Brain (organoid and tissue), 16 donors: ENCODE measurements at places on chromosomes 4 and X. TPM values are rescaled to one million over a fixed set of nuclear protein-coding genes. Genes with fewer than 3 reads are reported as not detected.
A peak's percentile ranks its signal among the peaks of the same experiment; 100 is the strongest.

DNA sequence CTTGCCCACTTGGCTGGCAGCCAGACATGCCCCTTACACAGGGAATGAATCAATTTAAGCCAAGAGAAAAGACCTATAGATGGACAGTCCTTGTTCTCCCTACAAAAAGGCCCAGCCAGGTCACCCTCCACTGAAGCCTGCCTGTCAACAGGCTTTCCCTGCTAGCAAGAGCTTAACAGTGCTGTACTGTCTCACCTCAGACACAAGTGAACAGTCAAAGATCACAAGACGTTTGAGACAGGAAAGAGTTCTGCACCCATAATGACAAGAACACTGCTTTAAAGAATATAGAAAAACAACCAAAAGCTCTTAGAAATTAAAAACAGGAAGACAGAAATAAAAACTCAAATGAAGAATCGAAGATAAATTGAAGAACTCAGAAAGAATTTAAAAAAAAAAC is 4.6 kb downstream of the RNF175 start:
- DNase-seq: no peak

DNA sequence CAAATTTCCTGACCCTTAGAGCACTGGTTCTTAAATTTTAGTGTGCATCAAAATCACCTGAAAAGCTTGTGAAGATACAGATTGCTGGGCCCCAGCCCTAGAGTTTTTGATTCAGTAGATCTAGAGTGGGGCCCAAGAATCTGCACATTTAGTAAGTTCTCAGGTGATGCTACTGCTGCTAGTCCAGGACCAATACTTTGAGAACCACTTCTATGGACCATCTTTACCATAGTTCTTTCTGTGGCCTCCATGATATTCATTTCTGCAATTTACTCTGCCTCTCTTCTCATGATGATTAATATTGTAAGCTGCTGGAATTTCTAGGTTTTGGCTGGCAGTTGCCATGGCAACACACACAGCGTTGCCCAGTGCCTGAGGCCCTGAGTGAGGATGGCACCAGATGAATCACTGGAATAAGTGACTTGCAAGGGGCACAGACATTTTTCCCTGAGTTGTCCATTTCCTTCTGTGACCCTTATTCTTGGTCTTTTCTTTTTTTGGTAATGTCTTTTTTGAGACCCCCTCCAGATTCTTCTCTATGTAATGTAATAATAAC is 83.6 kb downstream of the PPP1R2C start:
- DNase-seq: peak; percentile 78

DNA sequence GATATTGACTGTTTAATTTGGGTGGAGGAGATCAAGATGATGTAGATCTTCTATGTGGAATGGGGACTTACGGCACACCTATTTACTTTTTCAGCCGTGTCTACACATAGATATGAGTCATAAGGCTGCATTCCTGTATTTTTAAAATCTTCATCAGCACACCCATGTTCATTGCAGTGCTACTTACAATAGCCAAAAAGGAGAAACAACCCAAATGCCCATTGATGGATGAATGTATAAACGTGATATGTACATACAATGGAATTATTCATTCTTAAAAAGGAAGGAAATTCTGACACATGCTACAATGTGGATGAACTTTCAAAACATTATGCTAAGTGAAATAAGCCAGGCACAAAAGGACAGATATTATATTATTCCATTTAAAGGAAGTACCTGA is 98.6 kb downstream of the AASDH start:
- DNase-seq: no peak

DNA sequence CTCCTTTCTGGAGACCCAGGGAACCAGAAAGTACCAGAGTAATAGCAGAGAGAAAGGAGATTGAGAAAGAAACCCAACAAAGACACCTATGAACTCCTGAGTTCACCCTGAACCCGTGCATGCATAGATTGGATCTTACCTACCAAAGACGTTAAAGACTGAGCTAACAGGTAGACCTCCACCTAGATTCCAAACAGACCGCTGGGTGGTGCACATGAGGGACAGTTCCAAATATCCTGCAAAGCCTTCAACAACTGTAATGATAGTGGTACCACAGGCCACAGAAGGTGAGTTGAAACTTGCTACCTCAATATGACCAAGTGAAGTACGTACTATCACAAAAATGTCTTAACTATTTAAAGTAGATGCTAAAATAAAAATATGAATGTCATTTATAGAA is 34.0 kb upstream of the NR0B1 start:
- no peak for DNase-seq

- no peak for DNase-seq
These were observed 642 bp downstream of the HMGN5 start for GRCh38 chrX:81201071-81201470.

DNA sequence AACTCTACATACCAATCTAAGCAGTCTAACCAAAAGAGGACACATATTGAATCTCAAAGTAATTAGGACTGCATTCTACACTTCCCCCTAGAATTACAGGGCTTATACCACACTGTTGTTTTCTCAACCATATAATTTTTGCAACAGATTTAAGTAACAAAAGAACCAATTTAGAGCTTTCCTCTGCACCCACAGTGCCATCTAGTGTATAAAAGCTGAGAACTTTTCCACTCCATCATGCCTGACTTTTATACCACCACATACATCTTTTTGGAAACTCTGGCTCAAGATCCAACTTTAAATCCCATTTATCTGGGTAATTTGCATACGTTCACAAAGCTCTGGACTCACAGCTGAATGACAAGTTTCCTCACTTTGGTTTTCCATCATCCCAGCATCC is 99.5 kb downstream of the EFHC2 start:
- DNase-seq: peak; percentile 68

DNA sequence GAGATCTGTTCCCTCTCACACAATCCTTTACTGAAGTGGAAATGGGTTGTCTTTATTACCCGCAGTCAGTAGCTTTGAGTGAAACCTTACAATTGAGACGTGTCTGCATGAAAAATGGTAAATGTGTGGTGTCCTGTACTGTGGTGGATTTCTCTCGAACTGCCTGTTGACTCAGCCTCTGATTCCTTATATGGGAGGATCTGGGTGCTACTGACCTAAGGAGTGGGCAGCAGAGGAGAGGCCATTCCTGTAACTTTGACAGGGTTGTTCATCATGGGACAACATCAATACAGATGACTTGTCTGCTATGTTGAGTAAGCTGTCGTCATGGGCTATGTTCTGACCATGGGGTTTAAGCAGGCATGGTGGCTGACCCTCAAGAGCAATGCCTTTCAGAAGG is 159.6 kb upstream of the WDR1 start:
- no peak for DNase-seq

DNA sequence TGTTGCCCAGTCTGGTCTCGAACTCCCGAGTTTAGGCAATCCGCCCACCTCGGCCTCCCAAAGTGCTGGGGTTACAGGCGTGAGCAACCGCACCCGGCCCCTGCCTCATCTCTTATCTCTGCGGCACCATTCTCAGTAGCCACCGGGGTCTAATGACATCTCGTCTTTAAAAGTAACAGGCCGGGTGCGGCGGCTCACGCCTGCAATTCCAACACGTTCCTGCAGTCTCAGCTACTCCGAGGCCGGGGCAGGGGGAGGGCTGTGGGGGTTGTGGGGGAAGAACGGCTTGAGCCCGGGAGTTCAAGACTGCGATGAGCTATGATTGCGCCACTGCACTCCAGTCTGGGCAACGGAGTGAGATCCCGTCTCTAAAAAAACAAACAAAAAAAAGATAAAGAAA is 28.8 kb downstream of the ING2 start:
- DNase-seq: no peak

DNA sequence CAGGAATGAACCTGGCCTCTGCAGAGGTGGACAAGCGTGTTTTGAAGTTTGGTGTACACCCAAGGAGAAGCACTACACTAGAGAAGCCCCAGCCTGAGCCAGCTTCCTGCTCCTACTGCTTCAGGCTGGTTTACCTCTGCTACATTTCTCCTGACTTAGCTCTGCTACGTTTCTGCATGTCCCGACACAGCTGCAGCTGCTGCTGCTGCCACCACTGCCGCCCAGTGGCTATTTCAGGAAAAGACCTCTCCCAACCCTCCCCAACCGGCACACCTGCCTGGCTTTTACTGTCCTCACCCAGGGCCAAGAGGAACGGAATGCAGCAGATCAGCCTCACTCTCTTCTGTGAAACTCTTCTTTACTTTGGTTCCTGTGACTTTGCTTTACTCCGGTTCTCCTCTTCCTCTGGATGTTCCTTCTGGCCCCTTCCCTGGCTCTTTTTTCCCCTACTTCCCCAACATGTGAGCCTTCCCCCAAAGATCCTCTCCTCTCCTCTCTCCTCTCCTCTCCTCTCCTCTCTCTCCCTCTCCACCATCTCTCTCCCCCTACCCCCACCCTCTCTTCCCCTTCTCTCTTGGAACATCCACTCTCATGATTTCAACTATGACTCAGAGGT is 3.1 kb upstream of the P2RY4 start:
- peak; percentile 65 for DNase-seq

DNA sequence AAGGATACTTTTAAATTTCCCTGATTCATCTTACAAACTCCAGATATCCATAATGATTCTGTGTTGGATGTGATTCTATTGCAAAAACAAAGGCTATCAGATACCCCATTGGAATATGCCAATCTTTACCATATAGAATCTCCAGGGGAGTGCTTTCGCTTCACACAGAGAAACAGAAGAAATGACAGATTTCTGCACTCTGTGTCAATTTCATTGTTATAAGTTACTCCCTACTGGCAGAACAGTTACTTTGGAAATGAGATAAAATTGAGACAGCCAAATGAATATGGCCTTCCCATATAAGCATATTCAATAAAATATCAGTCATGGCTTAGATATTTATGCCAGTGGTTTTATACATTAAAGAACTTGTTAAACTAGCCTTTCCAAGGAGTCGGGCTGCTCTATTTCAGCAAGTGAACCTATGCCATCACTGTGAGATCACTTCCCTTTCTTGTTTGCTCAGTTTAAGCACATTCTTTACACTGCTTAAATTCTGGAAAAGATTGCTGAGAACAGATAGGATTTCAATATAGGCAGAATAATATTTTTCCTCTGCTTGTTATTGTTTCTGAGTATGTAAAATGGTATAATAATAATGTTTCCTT is 127.5 kb upstream of the ANXA10 start:
- no peak for DNase-seq

- no peak for DNase-seq
These were observed 64.7 kb upstream of the GPR78 start for GRCh38 chr4:8515316-8516060.

GRCh38 chr4:6696611-6697010 is 2.9 kb downstream of the S100P start:
- no peak for DNase-seq

DNA sequence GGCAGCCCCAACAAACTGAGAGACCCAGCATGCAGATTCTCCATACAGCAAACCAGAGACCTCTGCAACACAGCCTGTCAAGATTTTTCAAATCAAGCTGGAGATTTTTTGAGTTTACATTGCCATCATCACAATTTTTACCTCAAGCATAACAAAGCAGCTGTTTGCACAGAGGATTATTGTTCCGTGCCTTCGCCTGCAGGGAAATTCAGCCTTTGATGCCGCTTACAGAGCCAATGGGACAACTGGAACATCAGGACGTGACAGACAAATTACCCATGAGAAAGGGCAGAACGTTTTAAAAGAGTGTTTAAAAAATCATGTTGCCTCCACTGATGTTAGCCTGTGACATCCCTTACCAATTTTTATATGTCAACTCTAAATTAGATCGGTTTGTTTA is 363.7 kb downstream of the FBXW7 start:
- peak; percentile 45 for DNase-seq

- no peak for DNase-seq
These were observed 156.8 kb upstream of the RASGEF1B start for GRCh38 chr4:81628489-81628888.

GRCh38 chrX:15564981-15565579 is 35.7 kb downstream of the ACE2 start:
- peak; percentile 3 for DNase-seq

DNA sequence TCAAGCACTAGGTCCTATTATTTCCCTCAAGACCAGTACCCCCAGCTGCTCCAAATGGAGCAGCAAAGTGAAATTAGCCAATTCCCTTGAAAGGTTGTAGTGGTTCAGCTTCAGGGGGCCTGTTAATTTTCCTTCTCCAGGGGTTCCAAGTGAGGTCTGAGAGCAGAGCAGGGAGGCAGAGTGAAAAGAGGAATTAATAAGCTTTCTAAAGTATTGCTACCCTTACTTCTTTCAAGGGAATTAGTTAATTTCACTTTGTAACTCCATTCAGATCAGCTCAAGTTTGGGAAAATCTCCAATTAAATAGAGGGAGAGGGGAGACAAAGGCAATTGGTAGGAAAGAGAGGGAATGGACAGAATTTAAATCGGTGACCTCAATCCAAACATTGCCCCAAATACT is 78.7 kb upstream of the SLC7A11 start:
- DNase-seq: peak; percentile 64

DNA sequence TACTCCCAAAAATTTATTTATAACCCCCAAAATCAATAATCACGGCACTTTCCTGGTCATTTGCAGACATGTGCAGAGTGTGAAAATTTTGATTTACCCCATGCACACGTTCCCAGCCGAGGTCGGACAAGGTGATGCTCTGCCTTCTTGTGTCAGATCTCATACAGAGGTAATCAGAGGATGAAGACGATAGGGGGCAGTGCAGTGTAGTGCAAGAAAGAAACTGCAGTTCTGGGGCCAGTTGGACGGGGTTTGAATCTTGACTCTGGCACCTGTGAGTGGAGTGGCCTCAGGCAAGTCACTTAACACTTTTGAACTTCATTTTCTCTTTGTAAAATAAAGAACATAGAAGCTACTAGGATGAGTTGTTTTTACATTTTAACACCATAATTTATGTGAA is 88.4 kb downstream of the FRMPD3 start:
- no peak for DNase-seq

DNA sequence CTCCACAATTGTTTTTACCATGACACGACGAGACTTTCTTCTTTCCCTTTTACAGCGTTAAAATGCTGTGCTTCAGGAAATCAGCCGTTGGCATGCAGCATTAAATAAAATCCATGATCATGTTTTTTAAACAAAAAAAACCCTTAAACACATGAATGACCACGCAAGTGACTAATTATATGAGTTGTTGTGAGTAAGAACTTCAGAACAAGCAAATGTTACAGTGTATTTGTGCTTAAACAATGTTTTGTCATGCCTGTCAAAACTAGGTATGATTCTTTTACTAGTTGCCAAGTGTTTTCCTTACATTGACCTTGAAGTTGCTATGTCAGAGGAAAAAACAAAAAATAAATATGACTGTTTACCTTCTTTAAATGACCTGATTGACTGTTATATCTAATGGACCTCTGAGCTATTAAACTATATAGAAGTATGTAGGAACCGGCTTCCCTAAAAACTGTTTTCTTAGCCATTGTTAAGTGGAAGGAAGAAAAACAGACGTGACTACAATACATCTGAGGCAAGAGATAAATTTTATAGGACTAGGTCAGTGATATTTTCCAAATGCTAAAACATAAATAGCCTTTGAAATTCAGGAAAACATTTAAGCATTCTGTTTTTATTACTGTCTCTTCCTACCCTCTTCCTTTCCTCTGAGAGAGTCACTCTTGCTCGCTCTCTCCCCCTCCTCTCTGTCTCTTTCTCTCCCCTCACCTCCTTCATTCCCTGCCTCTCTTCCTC is 197.1 kb downstream of the PALLD start:
- DNase-seq: no peak

GRCh38 chrX:32538554-32538953 is 672.8 kb downstream of the DMD start:
- DNase-seq: no peak

VCX gene
- not detected for polyA plus RNA-seq

TEX13B gene
- not detected for polyA plus RNA-seq

TMSB15A gene
- polyA plus RNA-seq: 149 TPM

TSPAN5 gene
- 18.3 TPM for polyA plus RNA-seq

POU3F4 gene
- 0.44 TPM for polyA plus RNA-seq

VSIG4 gene
- 10.5 TPM for polyA plus RNA-seq
